Stimulated activated naive CD4-positive, alpha-beta T cell (primary cell): ENCODE measurements at places on chromosomes 16 and 17.

GRCh38 chr17:81455387-81455786 lies 57.2 kb downstream of the ACTG1 start:
- DNase-seq, result no peak

GRCh38 chr16:51573191-51573590 lies 422.1 kb upstream of the SALL1 start:
- no peak for DNase-seq

DNA sequence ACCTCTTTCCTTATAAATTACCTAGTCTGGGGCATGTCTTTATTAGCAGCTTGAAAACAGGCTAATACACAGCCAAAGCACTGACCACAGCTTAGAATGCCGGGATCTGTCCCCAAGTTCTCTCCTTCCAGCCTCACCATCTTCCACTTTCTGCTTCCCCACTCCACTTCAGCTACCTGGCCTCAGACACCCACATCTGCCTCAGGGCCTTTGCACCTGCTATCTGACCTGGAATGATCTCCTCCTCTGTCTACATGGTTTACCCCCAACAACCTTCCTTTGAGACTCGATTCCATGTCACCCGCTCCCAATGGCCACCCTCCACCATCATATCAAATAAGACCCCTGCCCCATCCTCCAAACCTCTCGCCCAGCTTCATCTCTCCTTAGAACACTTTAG lies 152.6 kb upstream of the CDC42EP4 start:
- DNase-seq, result no peak

DNA sequence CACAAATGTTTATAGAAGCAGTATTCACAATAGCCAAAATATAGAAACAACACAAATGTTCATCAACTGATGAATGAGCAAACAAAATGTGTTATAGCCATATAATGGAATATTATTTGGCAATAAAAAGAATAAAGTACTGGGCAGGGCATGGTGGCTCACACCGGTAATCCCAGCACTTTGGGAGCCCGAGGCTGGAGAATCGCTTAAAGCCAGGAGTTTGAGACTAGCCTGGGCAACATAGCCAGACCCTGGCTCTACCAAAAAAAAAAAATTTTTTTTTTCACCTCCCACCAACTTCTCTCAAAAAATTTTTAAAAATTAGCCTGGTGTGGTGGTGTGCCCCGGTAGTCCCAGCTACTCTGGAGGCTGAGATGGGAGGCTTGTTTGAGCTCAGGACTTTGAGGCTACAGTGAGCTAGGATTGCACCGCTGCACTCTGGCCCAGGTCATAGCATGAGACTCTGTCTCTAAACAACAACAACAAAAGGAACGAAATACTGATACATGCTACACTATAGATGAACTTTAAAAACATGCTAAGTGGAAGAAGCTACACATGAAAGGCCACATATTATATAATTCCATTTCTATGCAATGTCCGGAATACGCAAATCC lies 10.7 kb upstream of the PECAM1 start:
- DNase-seq, result no peak

DNA sequence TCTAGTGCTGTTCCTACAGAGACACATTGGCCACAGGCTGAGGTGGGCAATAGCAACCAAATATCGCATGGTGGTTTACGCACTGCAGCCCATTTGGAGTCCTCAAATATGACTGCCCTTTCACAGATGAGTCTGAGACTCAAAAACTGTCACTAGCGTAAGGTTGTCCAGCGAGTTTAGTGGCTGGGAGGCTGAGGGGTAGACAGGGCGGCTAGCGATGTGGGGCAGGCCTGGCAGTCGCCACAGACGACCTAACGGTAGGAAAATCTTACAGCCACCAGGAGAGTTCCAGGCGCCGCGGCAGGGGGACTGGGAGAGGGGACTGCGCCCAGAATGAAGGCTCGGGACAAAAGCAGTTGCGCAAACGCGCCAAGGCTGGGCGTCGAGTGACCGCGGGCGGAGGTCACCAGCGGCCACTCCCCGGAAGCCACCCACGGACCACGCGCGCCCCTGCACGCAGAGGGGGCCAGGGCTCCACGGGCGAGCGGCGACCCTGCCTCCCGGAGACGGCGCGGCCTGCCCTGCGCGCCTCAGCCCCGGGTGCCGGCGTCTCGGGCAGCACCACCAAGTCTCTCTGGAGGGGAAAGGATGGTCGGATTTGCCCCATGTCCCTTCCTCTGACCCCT lies 699 bp upstream of the MAP1LC3B start:
- DNase-seq, result no peak
